ENCODE measurements at places on chromosomes 3 and 15.

DNA sequence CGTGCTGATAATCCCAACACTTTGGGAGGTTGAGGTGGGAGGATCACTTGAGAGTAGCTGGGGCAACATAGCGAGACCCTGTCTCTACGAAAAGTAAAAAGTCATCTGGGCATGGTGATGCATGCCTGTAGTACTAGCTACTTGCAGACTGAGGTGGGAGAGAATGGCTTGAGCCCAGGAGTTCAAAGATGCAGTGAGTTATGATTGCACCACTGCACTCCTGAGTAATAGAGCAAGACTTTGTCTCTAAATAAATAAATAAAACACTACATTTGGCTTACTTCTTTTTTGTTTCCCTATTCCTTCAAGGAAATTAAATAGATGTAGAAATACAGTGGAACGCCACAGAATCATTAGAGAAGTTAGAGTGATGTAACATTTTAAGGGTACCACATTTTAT, 20.1 kb upstream of the LDHAL6B start:
- DNase-seq, result peak; percentile 34

GRCh38 chr3:48518069-48518468, 14.1 kb upstream of the SHISA5 start:
- no peak for DNase-seq

- DNase-seq, result peak; percentile 72
Observed at GRCh38 chr3:17489139-17489538, 253.3 kb downstream of the TBC1D5 start.

GRCh38 chr3:87810452-87811016, 248.3 kb downstream of the CGGBP1 start:
- peak; percentile 23 for DNase-seq

GRCh38 chr3:139304383-139304782, 39.4 kb upstream of the MRPS22 start:
- DNase-seq, result no peak

GRCh38 chr3:195777975-195778374, 33.8 kb downstream of the MUC4 start:
- DNase-seq, result no peak

DNA sequence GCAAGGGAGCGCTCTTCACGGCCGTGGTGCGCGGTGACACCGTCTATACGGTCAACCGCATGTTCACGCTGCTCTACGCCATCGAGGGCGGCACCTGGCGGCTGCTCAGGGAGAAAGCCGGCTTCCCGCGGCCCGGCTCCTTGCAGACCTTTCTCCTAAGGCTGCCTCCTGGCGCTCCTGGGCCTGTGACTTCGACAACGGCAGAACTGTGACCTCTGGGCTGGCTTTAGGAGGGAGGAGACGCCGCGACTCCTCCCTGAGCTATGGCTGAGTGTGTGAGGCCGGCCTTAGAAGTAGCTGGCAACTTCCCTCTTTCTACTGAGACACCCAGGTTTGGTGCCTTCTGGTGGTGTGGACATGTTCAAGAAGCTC, 1.4 kb downstream of the KBTBD13 start:
- no peak for DNase-seq

GRCh38 chr3:117219296-117219695, 509.7 kb downstream of the TUSC7 start:
- DNase-seq, result no peak

GRCh38 chr3:39056151-39056550, 4.3 kb downstream of the WDR48 start:
- no peak for DNase-seq

GRCh38 chr3:72728958-72729467, 119.2 kb downstream of the SHQ1 start:
- no peak for DNase-seq

DNA sequence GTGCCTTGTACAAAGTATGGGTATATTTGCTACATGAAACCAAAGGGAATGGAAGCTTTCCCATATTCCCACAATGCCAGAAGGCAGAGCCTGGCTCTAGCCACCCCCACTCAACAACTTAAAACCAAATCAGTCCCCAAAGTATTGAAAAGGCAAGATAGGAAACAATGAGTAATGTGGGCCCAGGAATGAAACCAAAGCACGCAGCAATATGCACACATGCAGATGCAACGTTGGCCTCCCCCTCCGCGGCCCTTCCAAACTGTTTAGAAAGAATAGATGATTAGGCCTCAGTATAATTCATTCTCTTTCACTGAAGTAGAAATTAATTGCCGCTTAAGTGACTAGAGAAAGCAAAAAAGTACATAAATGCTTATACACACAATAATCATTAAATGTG, 59.1 kb downstream of the THRB start:
- DNase-seq, result no peak

- peak; percentile 71 for DNase-seq
Observed at GRCh38 chr15:38707802-38708671, 143.4 kb upstream of the RASGRP1 start.

- DNase-seq, result no peak
Observed at GRCh38 chr3:72238010-72238691, 453.2 kb upstream of the PROK2 start.

DNA sequence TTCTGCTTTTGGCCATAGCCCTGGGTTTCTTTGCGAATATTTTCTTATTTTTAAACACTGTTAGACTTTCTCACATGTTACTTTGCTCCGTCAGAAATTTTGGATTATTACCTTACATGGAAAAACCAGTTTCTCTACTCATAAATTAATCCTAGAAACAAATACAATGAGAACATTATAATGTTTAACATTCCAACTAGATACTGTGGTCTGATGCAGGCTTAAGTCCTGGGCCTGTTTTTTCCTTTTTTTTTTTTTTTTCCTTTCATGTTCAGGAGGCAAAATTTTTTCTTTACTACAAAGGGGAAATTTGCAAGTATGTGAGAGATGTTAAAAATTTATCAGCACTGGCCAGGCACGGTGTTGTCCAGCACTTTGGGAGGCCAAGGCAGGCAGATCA, 28.9 kb downstream of the POPDC2 start:
- no peak for DNase-seq

GRCh38 chr3:13500133-13500885, 20.2 kb downstream of the HDAC11 start:
- no peak for DNase-seq
